CD4-positive, alpha-beta memory T cell (primary cell): ENCODE measurements at places on chromosomes 2 and 18.
A peak's percentile ranks its signal among the peaks of the same experiment; 100 is the strongest.

GRCh38 chr2:30511122-30512083 lies 64.4 kb downstream of the LCLAT1 start:
- DNase-seq: no peak

- no peak for DNase-seq
Measured at GRCh38 chr2:186757009-186757408, 63.1 kb downstream of the FAM171B start.

DNA sequence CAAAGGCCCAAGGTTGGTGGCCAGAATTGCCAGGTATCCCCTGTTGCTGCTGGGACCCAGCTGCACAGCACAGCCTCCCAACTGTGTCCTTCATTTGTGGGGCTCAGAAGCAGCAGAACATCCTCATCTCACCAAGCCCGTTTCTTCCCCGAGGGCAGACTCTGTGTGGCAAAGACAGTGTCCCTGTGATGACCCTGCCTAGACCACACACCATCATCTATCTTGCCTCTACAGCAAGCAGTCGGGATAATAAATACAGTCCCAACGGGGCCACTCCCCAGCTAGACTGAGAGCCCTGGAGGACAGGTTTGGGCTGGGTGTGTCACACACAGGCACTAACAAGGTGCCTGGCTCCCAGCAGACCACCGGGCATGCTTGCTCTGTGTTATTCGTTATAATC lies 93.4 kb downstream of the PTGR3 start:
- no peak for DNase-seq

DNA sequence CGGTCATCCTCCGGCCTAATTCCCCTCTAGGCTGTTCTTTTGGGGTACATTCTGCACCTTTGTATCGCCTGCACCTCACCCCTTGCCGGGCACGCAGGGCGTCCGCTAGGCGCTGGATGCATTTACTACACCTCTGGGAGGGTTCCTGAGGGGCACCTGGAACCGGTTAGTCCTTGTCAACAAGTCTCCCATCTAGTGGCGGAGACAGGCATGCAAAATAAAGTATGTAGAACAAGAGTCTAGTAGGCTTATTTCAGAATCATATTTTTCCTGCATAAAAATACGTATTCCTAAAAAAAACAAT lies 705 bp upstream of the TEX261 start:
- peak; percentile 62 for DNase-seq

- no peak for DNase-seq
Measured at GRCh38 chr2:60853531-60853930, 27.8 kb upstream of the REL start.

DNA sequence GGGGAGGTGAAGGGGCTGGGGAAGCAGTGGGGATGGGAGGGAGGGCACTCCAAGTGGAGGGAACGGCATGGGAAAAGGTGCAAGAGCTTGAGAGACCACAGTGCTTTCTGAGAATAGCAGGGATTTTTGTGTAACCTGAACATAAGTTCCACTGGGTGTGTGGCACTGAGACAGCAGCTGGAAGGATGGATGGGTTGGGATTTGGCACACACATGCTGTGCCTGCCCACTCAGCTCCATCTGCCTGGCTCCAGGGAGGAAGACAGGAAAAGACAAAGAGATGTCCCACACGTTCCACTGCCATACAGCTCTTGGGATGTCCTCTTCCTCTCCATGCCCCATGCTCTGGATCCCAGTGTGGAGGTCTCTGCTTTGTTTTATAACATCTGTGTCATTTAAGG lies 114.1 kb upstream of the TEX51 start:
- DNase-seq: no peak

- no peak for DNase-seq
Measured at GRCh38 chr18:54532962-54533361, 58.1 kb upstream of the DYNAP start.

DNA sequence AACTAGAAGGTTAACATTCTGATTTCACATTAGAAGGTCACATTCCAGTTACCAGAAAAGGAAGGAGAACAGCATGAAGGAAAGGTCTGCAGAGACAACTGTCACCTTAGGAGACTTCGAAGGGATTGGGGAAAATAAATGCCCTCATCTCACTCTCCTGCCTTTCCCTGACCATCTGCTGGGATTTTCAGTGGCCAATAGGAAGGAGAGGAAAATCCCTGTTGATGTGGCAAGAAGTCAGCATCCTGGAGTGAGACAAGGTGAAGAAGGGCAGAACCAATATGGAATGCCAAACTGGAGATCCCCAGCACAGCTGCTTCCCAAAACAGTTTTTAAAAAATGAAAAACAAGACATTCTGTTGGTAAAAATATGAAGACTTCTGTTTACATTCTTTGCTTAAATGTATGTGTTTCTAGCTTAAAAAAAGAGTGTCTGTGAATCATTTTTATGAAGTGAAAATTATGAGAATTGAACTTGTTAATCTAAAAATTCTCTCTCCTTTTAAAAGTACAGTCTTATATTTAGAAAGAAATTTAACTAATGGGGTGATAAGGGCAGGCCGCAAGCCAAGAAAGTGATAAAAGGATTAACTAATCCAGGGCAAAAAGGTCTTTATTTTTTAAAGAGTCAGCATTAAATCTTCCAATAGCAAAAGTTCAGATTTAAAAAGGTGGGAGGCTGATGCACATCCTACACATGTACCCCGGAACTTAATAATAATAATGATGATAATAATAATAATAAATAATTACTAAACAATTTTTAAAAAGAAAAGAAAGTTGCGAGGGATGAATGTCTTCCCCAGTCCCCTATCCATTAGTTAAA lies 160.6 kb upstream of the DOK6 start:
- no peak for DNase-seq

DNA sequence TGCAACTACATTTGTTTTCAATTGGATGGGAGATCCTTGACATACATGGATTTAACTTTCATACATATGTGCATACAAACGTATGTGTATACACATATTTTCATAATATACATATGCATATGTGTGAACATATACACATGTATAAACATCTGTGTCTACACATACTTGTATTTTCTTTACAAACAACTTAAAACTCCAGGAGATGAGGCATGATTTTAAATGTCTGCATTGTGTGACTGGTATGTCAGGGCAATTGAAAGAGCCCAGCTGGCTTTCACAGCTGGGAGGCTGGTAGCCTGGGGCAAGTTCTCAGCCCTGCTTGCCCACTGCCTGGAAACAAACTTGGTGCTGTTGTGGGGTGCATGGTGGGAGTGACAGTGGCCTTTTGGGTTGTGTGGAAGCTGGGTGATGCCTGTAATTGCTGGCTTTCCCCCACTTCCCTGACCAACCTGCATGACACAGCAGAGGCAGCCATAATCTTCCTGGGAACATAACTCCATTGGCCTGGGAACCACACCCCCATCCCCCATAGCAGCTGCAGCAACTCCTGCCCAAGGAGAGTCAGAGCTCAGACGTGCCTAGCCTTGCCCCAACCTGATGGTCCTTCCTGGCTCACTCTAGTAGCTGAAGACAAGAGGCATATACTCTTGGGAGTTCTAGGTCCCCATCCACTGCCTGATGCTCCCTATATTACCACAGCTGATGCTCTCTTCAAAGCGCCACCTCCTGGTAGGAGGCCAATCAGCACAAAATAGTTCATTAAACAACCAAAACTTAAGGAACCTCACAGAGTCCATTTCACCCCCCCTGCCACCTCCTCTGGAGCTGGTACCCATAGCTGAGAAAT lies 158.3 kb downstream of the CERS6 start:
- DNase-seq: no peak

DNA sequence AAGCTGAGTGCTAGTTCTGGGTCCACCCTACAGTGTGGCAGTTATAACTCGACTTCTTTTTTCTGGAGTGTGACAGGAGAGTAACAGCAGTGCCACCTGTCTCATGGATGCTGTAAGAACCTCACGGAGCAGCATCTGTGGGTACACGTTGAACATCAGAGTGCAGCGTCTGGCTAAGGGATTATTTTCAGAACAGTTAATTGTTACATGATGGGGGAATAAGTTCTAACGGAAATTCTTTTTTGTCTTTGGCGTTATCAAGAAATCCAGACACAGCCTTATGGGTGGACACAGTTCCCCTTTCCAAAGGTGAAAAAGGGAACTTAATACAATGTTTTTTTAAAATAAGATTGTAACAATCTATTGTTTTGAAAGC lies 28.3 kb upstream of the TOGARAM2 start:
- no peak for DNase-seq

DNA sequence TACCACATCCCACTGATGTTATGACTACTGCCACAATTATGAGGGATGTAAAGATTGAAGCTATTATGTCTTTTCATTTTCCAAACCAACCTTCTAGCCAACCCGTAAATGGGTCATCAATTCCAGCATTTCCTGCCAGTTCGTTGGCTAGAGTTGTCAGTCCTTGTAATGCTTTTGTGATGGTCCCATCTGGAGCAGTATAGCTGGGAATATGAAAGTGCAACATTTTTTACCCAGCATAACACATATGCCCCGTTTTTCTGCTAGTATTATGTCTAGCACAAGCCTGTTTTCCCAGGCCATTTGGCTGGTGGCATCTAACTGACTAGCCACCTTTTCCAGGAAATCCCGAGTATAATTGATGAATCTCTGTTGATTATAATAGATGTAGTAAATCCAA lies 1501.6 kb upstream of the SLC39A10 start:
- no peak for DNase-seq

- peak; percentile 66 for DNase-seq
Measured at GRCh38 chr18:23994361-23994902, 20.1 kb upstream of the TTC39C start.

DNA sequence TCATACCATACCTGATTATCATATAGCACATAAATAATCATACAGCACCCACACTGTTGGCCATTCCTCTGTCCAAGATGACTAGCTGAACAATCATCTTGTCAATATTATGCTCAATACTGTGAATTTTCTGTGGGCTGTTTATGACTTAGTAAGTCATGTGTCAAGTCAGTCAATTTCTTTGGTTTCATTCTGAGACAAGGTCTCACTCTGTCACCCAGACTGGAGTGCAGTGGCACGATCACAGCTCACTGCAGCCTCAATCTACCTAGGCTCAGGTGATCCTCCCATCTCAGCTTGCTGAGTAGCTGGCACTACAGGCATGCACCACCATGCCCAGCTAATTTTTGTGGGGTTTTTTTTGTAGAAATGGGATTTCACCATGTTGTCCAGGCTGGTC lies 5.7 kb downstream of the MCM6 start:
- DNase-seq: no peak

GRCh38 chr2:229835596-229836283 lies 86.1 kb downstream of the TRIP12 start:
- DNase-seq: peak; percentile 68

GRCh38 chr2:3024401-3024935 lies 353.1 kb downstream of the EIPR1 start:
- DNase-seq: no peak

DNA sequence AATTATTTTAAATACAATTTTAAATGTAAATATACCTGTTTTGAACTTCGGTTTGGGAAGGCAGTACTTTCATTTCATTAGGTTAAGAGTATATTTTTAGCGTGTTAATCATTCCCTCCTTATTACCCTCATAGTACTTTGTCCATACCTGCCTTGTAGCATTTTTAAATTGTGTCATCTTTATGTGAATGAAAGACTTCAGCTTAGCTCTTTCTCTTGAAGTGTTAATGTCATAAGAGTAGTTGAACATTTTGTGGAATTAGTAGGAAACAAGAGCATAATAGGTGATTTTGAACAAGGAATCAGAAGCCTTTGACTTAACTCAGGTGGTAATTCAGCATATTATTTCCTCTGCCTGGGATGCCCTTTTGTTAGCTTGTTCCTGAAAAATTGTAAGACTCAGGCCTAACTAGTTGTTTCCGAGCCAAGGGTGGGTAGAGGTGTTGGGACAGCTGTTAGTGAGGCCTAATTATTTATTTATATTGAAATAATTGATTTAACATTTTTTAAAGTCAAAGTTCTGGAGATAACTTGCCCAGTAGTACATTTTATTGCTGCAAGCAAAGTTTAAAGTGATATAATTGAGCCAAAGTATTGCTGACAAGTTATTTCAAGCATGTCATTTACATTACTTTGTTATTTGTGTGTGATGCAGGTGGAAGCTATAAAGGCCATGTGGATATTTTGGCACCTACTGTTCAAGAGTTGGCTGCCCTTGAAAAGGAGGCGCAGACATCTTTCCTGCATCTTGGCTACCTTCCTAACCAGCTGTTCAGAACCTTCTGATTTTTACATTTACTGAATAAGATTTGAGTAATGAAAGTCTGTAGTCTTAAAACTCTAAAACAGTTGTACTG lies 38.7 kb downstream of the DDX1 start:
- no peak for DNase-seq
